ENCODE measurements at places on chromosomes 1 and 21.

DNA sequence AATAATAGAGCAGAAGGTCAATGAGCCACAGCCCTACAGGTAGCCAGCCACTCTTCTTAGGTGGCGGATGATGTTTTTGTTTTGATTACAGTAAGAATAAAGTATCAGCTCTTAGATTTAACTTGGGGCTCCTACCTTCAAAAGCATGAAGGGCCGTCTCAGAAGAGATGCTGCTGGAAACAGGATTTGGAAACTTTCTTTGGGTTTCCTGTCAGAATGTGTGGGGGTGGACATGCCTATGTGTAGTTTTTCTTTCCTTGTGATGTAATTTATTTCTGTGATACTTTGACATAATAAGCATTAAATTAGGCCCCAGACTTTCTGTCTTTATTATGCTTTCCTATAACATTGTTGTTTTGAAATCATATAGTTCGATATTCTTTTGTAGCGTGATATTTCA lies 1.5 kb downstream of the RAP1A start:
- DNase-seq = no peak

DNA sequence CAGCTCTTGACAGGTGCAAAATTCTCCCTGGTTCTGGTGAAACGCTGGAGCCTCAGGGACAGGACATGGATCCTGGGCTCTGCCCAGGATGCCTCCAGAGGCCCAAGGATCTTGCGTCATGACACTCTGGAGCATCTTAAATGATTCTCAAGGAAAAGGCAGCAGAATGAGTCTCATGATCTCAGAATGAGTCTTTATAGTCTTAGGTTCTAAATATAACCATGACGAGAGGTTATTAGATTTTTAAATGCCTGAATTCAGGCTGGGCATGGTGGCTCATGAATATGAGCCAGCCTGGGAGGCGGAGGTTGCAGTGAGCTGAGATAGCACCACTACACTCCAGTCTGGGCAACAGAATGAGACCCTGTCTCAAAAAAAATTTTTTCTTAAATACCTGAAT lies 55.5 kb downstream of the ECE1 start:
- no peak for DNase-seq

GRCh38 chr1:202291961-202292712 lies 49.6 kb downstream of the UBE2T start:
- no peak for DNase-seq

DNA sequence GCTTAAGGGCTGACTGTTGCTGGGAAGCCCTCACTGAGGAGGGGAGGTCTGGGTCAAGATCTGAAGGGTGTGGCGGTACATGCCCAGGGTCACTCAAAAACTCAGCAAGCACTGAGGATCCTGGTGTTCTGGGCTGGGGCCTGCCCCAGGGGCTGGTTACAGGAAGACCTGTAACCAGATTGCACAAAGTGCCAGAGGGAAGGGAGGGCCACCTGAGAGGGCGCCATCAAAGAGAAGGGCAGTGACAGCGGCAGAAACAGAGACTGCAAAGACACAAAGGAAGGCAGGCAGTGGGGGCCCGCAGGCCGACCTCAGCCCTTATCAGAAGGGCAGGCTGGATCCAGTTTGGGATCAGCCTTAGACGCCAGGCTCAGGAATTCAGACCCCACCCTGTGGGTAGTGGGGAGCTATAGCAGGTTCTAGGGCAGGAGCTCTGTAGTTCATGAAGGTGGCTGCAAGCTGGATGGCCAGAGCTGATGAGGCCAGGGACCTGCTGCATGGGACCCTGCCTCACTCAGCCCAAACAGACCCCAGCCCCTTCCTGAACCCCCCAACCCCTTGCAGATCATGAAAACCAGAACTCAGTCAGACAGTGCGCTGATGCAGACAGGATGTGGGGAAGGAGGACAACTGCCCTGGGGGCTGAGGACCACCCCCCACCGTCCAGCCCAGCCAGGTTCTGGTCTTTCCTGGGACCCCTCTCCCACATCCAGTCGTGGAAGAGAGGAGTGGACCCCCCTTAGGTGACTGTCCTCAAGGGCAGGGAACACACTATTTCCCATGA lies 3.9 kb downstream of the SH2D5 start:
- no peak for DNase-seq

Measured in T-helper 17 cell (primary cell).